ENCODE measurements at places on chromosomes 16 and 17.

DNA sequence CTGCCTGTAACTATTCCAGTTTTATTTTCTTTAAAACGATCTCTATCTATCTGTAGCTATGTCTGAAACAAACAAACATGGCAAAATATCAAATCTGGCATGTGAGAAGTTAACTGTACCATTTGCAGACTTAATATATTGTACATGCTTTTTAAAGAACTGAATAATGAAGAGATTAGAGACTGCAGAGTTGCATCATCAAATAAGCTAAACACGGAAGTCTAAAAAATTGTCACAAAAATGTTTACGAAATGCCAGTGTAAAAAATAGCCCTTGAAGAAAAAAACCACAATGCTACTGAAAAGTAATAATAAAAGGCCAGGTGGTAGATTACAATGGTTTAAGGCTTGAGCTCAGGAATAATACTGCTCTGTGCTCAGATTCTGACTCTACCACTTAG is 43.1 kb downstream of the HS3ST3A1 start:
- no peak for DNase-seq

DNA sequence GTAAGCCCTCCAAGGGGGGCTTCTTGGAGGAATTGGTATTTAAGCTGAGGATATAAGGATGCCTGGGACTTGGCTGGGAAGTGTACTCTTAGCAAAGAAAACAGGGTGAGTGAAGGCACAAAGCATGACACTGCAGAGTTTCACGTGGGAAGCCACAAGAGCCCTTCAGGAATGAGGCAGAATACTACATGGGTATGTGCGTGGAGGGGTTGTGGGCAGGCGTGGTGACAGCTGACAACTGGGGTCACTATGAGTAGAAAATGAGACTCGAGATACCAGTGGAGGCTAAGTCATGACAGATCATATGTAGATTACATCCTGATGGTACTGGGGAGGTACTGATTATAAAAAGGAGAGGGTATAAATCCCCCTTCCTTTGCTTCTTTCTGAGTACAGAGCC is 78.1 kb upstream of the XYLT1 start:
- no peak for DNase-seq

DNA sequence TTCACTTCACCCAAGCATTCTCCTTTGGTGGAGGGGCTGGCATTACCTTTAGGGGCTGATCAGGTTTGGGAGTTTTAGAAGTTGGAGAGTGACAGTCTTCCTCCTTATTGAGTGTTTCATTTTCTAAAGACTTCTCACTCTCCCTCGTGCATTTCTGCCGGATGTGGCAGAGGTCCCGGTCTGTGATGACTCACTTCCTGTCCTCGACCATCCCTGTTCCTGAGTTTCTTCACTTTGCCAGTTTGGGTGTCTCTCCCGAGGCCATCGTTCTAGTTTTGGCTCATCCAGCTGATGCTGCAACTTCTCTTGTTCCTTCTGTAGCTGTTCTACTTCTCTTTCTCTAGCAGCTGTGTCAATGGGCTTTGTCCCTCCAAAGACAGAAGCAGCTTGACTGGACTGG is 104.3 kb downstream of the PHKB start:
- DNase-seq = no peak

GRCh38 chr16:4290236-4290830 is 17.5 kb upstream of the TFAP4 start:
- no peak for DNase-seq

DNA sequence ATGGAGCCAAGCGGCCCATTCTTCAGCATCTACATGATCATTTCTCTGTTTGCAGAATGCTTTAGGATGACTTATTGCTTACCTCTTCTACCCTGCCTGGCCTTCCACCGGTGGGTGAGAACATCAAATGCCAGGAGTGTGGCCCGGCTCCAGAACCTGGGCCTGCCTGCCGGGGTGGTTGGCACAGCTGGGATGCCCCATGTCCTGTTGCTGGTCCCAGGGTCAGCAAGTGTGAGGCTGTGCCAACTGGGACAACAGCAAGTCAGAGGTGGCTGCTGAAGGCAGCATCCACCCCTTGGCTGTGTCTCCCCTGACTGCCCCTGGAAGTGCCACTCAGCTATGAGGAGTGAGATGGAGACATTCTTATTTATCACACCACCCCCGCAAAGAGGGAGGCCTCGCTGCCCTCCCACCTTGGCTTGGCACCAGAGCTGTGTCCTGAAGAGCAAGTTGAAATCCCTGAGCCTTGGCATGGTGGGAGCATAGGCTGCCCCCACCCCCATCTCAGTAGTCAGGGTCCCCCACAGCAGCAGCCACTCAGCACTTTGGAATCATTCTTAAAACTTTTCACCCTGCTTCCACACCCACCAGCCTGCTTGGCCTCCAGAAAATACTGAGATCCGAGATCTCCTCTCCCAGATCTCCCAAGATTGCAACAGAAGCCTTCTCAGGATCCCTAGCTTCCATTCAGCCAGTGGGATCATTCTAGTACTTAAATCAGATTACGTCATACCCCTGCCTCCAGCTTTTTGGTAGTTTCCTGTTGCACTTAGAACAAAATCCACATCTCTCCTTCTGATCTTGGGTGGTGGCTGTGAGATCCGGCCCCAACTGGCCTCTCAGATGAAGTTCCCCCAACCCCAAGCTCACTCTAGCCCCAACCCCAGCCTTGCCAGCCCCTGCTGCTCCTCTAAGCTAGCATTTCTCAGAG is 127.5 kb downstream of the SOCS1 start:
- no peak for DNase-seq
